NCI-H460 (cell line): ENCODE measurements at places on chromosomes 3 and 15.
A peak's percentile ranks its signal among the peaks of the same experiment; 100 is the strongest.

DNA sequence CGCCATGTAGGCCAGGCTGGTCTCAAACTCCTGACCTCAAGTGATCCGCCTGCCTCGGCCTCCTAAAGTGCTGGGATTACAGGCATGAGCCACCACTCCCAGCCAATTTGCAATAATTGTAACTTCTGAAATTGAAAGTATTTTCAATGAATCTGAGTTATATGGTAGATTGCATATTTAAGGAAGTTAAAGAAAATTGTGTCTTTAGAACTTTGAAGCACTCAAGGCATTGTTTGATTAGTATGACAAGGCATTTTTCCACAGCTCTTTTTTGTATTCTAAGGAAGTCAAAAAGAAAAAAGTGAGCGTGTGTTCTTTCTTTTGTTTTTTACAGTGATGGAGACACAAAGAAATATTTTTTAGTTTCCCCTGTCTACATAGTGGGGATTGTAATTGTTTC lies 15.7 kb upstream of the RPLP1 start:
- no peak for DNase-seq

DNA sequence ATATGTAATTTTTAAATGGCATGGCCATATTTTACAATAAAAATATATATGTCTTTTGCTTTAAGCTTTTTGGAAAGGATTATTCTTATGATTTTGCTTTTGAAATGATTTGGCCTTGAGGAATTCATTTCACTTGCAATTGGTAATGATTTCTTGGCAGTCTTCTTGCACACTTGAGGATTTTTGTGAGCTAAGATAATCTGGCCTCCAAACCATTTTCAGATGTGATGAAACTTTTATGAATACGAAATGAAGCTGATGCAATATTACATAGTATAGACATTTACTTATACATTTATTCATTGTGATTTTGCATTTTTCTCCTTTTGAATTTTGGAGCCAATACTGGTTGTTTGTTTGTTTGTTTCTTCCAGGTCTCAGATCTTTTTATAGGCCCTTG lies 6.4 kb upstream of the SH2D7 start:
- no peak for DNase-seq

DNA sequence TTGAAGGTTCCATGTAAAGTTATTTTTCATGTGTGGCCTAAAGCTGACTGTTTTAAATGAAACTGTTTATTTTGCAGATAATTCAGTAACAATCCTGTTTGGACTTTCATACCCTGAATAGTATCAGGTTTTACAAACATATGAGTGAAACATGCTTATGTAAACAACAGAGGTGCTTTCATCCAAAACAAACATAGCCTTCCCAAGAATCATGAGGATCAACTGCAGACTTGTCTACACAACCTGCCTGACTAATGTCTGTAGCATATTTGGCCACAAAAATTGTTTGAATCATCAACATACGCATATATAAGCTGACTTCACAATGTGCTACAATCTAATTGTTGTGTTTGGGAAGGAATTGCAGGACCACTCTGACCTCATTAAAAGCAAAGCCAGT lies 190.4 kb downstream of the DIPK2A start:
- DNase-seq, result no peak

- no peak for DNase-seq
These were observed 132.6 kb downstream of the PDZRN3 start for GRCh38 chr3:73492186-73492585.

DNA sequence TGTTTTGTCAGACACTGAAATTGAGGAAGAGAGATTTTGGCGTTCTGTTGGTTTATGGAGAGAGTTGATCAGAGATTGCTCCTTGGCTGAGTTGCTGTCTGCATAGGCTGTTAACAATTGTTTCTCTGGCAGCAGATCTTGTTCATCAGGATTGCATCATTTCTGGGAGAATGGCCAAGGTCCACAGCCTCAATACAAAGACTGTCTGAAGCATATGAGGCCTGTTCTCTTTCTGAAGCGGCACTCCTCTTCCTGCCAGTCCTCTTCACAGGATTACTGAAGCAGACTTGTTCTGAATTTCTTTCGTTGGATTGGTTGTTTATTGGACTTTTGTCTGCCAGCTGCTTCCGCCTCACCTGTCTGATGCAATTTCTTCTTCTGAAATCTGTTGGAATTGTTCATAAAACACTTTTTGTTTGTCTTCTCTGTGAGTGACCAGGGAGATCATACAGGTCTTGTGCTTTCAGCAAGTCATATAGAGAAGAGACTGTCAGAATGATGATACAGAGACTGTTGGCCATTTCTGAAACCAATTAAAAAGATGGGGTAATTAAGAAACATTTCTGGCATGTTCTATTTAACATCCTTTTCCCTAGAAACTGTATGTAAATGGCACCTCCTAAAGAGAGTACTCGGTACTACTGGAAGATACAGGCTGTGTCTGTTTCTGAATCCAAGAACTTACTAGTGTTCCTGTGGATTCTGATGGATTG lies 25.5 kb downstream of the SETD5 start:
- DNase-seq, result peak; percentile 90

DNA sequence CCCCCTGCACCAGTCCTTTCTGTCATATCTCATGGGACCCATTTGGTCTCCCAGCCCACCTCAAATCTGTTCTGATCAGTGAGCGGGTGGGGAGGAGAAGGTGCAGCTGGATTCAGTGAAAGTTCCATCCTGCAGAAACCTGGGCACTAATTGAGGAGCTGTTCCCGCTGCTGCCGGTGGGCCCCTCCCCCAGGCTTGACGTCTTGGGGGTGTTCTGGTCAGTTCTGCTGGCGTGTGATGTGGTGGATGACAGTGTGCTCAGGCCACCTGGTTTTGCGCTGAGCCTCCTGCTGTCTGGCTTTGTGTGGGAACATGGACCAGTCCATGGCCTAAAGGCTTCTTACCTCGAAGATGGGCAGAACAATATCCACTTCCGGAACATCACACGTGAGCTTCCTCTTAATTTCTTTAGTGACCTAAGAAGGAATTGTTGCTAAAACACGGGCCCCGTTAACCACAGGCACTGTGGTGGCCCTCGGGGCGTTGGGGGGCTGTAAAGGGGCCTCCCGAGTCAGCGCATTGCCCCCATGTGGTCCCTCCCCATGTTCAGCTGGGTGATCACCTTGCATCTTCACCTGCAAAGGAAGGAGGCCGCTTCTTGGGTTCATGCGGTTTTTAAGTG lies 59.7 kb downstream of the RGMA start:
- DNase-seq, result no peak

- no peak for DNase-seq
These were observed 1.1 kb upstream of the NLGN1 start for GRCh38 chr3:173396191-173397041.

DNA sequence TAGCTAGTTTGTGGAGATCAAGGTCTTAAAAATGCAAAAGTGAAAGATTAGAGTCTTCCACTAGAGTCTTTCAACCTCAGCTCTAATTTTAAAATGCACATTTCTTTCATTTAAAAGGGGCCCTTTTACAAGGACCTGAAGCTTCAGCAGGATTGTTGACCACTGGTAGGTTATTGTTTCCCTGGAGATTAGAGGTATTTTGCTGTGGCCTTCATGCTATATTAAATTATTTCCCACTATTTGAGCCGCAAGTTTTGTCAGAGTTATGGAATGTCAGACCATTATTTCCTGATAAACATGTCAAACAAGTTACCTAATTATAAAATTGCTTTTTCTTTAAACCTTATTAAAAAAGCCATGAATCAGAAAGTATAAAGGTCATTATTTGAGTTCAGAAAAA lies 103.1 kb upstream of the CCNL1 start:
- no peak for DNase-seq

DNA sequence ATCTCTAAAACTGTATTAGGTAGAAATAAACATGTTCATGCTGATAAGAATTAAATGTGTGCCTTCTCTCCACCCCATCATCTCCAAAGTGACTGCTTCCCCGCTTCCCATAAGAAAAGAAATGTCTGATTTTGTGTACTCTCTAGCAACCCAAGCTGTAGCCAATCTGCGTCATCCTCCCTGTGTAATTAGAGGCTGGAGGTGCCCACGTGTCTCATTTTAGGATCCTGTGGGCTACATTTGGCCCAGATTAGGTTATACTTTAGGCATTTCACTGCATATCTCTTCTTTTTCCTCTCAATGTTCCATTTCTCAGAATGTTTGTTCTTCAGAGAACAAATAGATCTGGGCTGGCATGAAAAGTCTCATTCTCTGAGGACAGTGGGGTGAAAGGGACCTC lies 19.3 kb upstream of the ZNF148 start:
- DNase-seq, result no peak

- DNase-seq, result no peak
These were observed 15.8 kb downstream of the NPTN start for GRCh38 chr15:73617301-73617831.

GRCh38 chr3:139280027-139280671 lies 63.7 kb upstream of the MRPS22 start:
- no peak for DNase-seq

GRCh38 chr3:175336406-175337133 lies 477.4 kb downstream of the NAALADL2 start:
- no peak for DNase-seq

DNA sequence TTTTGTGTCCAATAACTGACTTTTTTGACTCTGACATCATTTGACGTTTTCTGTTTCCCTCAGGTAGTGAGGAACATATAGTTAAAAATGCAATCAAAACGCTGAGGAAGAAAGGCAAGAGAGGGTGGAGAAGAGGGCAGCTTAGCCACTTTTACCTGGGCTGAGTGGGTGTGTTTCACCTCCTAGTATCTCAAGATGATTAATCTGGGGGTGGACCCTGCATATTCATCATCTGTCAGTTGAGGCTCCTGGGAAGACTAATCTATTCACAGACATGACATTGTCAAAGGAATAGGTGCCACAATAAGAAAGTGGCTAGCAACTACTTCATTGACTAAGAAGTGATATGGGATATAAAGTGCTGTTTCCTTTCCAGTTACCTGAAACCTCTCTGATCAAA lies 331.5 kb upstream of the RARB start:
- DNase-seq, result no peak

- DNase-seq, result peak; percentile 58
These were observed 31.5 kb upstream of the LDHAL6B start for GRCh38 chr15:59174835-59175831.

- no peak for DNase-seq
These were observed 720.5 kb upstream of the ALCAM start for GRCh38 chr3:104646196-104646595.

GRCh38 chr3:12591997-12592715 lies 35.3 kb downstream of the MKRN2 start:
- DNase-seq, result no peak

DNA sequence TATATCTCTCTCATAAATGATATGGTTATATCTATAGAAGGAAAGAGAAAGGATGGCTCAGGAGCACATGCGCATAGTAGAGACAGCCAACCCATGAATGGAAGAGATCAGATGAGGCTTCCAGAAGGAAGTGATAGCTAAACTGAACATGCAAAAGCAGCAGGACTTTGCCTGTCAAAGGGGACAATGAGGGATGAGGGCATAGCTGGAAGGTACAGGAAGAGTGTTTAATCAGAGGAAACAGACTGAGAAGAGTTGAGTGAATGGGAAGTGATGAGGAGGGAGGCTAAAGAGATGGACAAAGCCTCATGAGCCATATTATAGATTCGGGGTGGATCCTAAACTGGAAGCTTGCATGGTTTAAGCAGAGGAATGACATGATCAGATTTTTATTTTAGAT lies 26.5 kb upstream of the VEPH1 start:
- no peak for DNase-seq

GRCh38 chr3:89619263-89619662 lies 511.8 kb downstream of the EPHA3 start:
- no peak for DNase-seq

- no peak for DNase-seq
These were observed 2.4 kb downstream of the CMTM6 start for GRCh38 chr3:32500231-32500630.

DNA sequence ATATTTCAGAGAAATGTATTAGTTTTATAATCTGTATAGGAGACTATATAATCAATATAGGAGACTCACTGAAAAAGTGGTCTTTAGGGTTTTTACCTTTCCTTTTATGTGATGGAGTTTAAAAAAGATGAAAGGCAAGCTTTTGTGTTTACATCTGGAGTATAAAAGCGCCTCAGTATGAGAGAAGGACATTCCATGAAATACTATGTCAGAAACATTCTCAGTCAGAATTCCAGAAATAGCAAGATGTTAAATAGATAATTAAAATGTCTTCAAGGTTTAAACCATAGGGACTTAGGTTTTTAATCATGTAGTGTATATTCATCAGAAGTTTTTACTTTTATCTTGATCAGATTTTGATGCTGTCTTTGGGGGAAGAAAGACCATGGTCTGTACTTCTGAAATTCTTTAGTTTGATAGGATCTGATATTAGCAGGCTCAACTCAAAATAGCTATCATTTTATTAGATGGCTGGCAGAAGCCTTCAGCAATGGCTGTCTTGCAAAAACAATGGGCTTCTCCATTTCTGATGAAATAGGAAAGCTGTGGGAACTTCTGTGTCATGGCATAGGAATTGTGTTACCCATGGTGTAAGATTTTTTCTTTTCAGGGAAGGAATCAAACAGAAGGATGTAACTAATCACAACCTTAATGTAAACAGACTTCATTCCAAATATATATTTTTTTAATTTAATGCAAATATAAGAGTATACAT lies 209.6 kb upstream of the PLSCR5 start:
- no peak for DNase-seq

DNA sequence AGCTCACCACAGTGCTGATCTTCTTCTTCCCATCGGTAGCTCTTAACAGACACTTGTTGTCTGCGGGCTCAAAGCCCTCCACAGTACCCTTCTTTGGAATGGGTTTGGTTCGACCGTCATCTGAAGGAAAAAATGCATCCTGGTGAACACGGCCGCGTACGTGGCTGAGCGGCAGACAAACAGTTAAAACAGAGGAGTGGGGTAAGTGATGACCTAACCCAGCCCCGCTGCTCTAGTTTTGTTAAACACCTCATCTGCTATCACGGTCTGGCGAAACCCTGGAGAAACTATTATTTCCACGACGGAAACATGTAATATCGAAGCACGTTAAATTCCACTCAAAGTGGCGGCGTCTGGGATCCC lies 725 bp downstream of the SRP14 start:
- no peak for DNase-seq

DNA sequence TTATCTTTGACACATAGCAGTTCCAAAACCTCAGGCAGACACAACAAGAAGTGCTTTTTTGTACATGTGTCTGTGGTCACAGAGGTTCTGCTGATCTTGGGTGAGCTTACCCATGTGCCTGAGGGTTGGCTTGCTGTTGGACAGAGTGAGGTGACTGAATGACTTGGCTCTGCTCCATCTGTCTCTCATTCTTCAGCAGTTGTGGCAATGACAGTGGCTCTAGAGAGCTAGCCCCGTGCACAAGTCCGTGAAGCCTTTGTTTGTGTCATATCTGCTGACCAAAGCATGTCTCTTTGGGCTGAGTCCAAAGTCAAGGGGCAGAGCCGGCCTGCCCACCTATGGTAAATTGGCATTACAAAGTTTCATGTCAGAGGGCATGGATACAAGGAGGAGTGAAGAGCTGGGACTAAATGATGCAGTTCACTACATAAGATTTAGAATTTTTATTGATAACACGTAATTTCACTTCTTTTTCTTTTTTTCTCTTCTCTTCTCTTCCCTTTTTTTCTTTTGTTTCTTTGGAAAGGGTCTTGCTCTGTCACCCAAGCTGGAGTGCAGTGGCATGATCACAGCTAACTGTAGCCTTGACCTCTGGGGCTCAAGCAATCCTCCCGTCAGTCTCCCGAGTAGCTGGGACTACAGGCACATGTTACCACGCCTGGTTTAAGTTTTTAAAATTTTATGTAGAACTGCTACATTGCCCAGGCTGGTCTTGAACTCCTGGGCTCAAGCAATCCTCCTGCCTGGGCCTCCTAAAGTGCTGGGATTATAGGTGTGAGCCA lies 77.9 kb downstream of the ITPR1 start:
- DNase-seq, result no peak

GRCh38 chr15:73028031-73028430 lies 24.2 kb upstream of the NEO1 start:
- DNase-seq, result no peak

- no peak for DNase-seq
These were observed 53.8 kb downstream of the CDCP1 start for GRCh38 chr3:45092132-45093031.
